CD4-positive, alpha-beta T cell treated with Interleukin-6 at 100 ng/mL for 8 hours (primary cell): ENCODE measurements at places on chromosomes 7 and 10.

DNA sequence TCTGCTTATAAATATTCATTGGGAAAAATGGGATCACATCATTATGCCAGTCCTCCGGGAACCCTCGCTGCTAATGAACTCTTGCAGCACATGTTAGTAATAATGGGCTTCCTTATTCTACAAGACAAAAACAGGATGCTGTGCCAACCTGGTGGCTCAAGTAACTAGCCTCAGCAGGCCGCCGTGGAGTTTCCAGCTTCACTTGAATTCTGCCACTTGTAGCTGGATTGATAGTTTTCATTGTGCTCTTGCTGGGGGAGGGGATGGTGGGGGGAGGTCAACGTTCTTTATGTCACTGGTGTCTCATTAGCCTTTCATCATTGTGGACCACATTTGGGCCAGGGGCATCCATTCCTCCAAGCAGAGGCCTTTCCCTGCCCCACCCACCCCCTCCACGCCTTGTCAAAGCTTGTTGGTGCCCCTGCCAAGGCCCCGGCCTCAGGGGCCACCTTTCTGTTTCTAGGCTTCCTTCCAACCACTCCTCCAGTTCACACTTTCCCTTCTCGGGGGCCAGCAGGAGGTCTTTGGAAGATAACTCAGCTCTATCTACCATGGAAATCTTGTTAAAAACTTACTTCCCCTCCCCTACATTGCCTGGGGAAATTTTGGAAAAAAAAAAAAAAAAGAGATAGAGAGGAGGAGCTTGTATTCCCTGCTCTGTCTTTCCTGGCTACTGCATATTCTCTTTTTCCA is 153.9 kb downstream of the BMPER start:
- DNase-seq, result no peak

GRCh38 chr7:91263384-91264045 is 718 bp upstream of the FZD1 start:
- DNase-seq, result no peak

GRCh38 chr7:518630-519483 is 789 bp downstream of the PDGFA start:
- peak; percentile 12 for DNase-seq

- DNase-seq, result no peak
These were observed 498.1 kb downstream of the PLXNA4 start for GRCh38 chr7:132077971-132078685.

DNA sequence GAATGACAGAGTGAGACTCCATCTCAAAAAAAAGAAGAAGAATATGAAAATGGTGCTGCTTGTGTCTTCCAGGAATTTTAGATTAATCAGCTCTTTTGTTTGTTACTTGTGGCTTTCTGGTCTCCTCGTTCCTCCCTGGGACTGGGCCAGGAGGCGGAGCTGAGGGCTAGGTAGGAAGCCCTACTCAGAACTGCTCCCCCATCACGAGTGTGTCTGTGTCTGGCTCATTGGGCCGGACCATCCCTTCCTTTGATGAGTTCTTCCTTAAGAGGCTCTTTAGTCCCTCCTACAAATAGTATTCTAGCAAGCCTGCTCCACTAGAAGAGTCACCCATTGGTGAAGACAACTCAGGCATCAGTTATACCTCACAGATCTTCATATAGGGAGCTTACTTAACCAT is 56.8 kb upstream of the YAE1 start:
- DNase-seq, result no peak
